Activated naive CD8-positive, alpha-beta T cell treated with anti-CD3 and anti-CD28 coated beads, Interleukin-2, amount 10 ng/mL, durations not matched to agents 7 days and 5 days (primary cell): ENCODE measurements at places on chromosomes 6 and 20. TPM values are rescaled to one million over a fixed set of nuclear protein-coding genes. Genes with fewer than 3 reads are reported as not detected.

The IER3 gene
- 49.1 TPM for total RNA-seq

DNA sequence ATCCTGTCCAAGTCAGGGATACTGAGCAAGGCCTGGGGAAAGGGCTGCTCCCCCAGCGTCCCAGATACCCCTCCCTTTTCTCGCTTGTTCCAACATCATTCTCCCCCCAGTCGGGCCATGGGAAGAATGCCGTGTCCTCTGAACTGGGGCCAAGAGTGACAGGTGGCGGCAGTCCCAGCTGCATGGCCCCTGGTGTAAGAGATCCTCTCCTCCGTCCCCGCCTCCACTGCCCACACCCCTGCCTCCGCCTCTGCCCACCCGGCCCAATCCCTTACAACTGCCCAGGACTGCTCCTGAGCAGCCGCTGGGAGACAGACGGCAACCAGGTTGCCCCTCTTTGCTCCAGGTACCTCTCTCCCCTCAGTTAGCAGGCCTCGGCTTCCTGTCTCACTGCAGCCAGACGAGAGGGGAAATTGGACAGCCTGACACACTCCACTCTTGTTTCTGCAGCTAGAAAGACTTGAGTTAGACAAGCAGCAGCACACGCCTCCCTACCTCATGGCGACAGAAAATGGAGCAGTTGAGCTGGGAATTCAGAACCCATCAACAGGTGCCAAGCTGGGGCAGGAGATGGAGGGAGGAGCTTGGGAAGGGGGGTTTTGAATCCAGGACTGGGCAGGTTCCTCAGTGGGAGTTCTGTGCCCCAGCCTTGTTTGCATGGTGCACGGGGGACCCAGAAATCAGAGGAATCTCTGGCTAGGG is at the start of gene MYLK2:
TSS of gene MYLK2 (plus strand) at position 274 of the 702 bp plus-strand sequence. CDS start at position 499, 225 bp downstream.
- DNase-seq: no peak

- no peak for DNase-seq
Measured at GRCh38 chr20:1446536-1446935, 20.1 kb downstream of the NSFL1C start.

DNA sequence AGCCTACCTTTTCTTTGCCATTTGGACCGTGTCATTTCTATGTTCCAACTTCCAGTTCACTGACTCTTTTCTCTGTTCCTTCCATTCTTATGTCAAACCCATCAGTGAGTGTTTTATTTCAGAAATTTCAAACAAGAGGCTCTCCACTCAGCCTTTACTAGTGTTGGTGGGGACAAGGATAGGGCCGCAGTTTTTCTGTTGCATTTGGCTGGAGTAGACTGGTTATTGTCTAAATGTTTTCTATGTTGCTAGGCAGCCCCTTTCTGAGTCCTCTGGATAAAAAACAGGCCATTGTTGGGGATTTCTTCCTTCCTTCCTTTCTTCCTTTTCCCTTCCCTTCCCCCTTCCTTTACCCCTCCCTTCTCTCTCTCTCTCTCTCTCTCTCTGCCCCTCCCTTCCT is 288.6 kb downstream of the PRKN start:
- no peak for DNase-seq

The SMLR1 gene
- total RNA-seq: not detected
